ENCODE measurements at places on chromosomes 13 and 19. TPM values are rescaled to one million over a fixed set of nuclear protein-coding genes. Genes with fewer than 3 reads are reported as not detected.
A peak's percentile ranks its signal among the peaks of the same experiment; 100 is the strongest.

- DNase-seq = no peak
Measured at GRCh38 chr19:15897738-15898276, at the start of gene CYP4F2. Gene CYP4F2, minus strand, starts transcription at chr19:15898074. Its CDS starts 463 bp downstream, at chr19:15897611.

DNA sequence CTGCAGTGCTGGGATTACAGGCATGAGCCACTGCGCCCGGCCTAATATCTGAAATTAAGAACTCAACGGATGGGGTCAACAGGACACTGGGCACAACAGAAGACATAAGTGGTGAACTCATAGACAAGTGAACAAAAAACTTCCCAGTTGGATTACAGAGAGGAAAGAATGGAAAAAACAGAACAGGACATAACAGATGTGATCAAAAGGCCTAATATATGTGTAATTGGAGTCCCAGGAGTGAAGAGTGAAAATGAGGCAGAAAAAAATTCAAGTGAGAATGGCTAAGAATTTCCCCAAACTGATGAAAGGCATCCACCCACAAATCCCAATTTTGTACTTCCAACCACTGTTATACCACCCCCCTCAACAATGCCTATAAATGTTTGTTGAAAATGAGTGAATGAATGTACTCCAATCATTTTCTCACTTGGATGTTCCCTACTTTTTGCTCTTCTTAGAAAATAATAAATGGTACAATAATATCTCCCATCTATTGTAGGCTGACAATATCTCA is 18.3 kb upstream of the ANGPTL8 start:
- no peak for DNase-seq

DNA sequence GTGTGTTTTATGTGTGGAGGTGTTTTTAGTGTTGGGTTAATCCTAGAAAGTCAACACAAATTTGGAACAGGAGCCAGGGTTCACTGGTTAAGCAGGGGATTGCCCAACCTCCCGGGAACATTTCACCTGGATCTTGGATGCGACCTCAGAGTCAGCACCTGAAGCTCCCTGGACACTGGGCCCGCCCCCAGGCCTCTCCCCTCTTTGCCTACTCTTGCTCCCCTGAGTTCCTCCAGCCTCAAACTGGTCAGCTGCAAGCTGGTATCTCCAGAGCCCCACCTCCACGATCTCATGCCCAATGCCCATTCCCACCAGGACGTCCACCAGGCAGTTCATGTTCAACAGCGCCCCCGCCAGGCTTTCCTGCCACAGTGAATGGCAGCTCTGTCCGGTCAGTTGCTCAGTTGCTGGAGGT is 9.7 kb downstream of the HSD17B14 start:
- DNase-seq = no peak

DNA sequence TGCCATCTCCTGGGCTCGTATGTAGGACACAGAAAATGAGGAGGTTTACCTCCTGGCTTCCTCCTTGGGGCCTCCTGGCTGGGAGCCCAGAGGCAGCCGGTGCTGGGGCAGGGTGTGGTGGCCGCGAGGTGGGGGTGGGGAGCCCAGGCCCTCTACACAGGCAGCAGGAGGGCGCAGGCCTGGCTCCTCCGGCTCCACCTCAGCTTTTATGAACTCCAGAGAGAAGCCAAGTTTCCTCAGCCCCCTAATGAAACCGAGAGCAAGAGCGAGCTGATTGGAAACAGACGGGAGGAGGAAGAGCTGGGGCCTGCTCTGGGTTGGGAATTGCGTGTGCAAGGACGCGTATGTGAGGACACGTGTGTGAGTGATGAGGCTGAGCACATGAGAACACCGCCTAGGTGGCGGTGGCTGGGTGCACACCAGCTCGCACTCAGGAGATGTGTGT is 23.1 kb downstream of the LYL1 start:
- no peak for DNase-seq

GRCh38 chr19:45327404-45328143 is 4.9 kb upstream of the CKM start:
- no peak for DNase-seq

GRCh38 chr13:33879118-33879517 is 61.2 kb downstream of the RFC3 start:
- DNase-seq = no peak

DNA sequence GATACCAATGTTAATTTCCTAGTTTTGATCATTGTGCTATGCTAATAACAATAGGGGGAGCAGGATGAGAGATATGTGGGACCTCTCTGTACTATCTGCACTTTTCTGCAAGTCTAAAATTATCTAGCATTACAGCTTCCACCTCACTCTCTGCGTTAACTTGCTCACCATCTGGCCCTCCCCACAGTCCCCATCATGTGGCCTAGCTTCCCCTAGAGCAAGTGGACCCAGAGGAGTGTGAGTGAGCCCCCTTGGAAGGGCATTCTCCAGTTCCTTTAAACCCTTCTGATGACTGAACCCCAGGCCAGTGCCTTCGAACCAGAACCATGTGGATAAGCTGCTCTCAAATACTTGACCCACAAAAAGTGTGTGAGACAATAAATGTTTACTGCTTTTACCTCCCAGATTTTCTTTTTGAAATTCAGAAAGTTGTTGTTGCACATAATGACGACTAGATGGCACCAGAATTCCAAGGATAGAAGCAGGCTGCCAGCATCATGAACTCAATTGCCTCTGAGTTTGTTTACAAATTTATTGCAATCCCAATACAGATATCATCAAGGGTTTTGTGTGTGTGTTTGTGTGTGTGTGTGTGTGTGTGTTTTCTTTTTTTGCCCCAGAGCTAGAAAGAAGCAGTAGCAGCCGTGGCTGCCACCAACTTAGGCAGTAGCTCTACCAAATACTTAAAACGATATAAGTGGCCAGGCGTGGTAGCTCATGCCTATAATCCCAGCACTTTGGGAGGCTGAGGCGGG is 49.0 kb upstream of the ZNF780A start:
- DNase-seq = no peak

DNA sequence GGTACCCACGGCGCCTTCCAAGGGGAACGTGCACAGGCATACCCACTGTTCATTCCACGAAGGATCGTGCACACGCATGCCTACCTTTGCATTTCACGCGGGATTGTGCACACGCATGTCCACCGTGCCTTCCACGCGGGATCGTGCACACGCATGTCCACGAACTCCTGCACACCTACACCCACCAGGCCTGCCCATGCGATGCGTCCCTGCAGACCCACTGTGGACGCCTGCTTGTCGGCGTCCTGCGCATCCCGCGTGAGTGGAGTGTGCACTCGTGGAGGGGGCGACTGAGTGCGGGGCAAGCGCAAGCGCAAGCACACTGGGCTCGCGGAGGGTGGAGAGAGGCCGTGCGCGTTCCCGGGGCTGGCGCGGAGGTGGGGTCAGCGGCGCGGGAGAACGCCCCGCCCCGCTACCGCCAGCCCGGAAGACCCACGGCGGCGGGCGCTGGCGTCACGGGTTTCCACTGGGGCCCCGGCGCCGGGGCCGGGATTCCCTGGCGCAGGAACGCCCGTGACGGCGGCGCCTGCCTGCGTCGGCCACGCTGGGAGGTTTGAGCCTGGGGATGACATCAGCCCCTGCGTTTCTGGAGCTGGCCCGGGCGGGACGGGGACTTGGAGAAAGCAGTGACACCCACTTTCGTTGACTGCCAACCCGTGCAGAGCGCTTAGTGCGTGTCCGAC is 18.7 kb downstream of the GADD45B start:
- peak; percentile 70 for DNase-seq

DNA sequence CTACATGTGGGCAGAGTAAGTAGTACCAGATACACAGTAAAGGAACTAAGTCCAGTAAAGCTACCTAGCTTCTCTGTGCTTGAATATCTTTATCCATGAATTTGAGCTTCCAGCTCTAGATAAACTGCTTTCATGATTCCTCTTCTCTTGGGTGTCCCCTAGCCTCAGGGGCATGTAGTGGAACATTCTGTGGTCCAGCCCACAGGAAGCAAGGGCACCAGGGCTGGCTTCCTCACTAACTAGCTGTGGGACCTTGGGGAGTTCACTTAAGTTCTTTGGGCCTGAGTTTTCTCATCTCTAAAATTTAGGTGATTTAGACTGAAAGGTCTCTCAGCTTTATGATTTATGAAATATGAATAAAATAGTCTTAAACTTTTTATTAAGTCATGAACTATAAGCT is 185.7 kb downstream of the KATNAL1 start:
- DNase-seq = no peak

DNA sequence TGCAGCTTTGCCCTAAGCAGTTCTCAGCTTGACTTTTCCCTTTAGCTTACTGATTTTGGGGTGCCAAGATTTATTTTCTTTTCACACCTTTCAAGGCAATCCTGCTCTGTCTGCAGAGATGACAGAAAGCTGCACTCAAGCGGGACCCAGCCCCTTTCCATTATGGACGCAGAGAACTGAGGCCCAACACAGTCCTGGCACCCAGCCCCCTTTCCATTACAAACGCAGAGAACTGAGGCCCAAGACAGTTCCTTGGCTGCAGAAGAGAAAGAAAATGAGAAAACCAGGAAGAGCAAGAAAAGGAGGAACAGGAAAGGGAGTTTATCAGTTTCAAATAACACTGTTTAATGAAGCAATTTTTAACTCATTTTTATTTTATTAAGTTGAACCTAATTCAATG is 36.8 kb upstream of the ATP11A start:
- no peak for DNase-seq

GRCh38 chr19:1734321-1734966 is 18.9 kb upstream of the ONECUT3 start:
- DNase-seq = no peak

PSG5 gene
- total RNA-seq = not detected

NLRP5 gene
- not detected for total RNA-seq

RNF17 gene
- not detected for total RNA-seq
